Stimulated activated CD4-positive, alpha-beta T cell treated with anti-CD3 and anti-CD28 coated beads, TNF-alpha, amount 100 ng/mL, for 24 hours (primary cell): ENCODE measurements at places on chromosomes 16 and 17.

DNA sequence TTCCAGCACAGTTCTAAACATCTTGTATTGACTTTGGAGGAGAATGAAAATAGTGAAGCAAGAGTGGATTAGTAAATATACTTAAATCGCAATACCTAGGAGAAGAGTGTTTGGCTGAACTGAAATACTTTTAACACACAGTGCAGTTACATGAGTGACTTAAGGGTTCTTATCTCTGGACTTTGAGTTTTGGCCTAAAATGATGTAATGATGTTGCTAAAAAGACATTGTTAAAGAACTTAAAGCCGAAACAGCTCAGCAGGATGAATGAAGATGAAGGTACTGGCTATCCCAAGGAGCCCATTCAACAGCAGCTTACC lies 28.1 kb downstream of the PMP22 start:
- no peak for DNase-seq

- no peak for DNase-seq
Observed at GRCh38 chr17:34639706-34640425, 60.5 kb downstream of the TMEM132E start.

- DNase-seq, result no peak
Observed at GRCh38 chr17:10073941-10074340, 124.5 kb downstream of the GAS7 start.

DNA sequence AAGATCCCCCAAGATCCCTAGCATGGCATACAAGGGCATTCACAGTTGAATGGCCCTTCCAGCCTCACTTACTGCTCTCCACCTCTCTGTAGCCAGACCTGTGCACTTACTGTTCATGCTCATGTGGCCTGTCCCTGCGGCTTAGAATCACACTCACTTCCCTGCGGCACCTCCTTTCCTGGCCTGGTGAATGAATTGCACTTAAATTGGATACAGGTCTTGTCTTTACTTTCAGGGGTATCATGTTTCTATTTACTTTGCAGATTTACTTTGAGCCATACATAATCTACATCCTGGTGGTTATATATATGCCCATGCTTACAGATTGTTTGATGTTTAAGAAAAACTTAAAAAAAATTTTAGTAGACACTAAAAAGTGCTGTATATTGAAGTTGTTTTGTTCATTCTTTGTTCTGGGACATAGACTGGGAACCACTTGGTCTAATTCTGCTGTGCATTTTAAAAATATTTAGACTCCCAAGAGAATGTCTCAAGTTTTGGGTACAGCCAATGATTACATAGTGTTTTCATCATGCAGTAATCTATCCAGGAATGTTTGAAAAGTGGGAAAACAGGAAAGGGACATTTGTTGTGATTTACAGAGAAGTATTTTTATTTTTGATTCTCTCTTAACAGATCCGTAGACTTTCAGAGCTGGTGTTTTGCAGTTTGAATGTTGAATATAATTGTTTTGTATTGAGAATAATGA lies 63.9 kb downstream of the NUP88 start:
- DNase-seq, result no peak

GRCh38 chr17:3888343-3889171 lies 4.3 kb downstream of the CAMKK1 start:
- DNase-seq, result no peak

DNA sequence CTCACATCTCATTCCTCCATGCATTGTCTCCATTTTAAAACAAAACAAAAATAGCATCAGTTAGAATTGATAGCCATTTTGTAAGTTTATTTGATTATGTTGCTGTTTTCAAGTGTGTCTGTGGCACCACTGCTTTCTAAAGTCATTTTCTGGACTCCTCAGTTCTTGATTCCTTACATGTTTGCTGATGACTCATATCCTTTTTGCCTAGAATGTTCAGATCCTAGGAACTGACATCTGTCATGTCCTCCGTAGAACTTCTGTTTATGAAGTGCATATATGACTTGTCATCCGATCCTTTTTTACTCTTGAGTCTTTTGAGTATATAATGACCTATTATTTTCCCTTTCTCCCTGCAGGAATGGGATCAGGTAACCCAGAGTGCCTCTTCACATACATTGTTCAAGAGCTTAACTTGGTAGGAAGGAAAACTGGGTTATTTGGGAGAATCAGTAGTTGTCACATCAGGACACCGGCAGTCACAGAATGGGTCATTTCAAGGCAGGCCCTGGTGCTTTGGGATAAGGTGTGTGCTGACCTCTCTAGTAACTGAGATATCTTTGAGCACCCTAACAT lies 69.2 kb downstream of the MAP2K4 start:
- DNase-seq, result no peak

- DNase-seq, result no peak
Observed at GRCh38 chr17:83154311-83155127, 75.1 kb downstream of the METRNL start.

DNA sequence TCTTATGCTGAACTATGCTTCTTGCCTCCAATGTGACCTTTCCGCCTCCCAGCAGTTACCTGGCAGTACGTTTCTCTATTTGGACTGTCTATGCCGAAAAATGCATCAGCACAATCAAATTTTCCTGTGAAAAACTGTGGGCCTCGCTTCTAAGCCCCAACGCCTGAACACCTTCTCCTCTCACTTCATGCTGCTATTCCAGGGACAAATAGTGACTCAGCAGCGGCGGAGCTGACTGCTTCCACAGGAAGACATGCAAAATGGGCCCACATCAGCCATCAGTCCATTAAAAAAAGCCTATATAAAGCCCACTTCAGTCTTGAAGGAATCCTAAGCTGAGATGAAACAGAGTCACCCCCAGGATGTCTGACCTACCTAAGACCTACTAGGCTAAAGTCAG lies 10.5 kb upstream of the PIP4K2B start:
- DNase-seq, result no peak

DNA sequence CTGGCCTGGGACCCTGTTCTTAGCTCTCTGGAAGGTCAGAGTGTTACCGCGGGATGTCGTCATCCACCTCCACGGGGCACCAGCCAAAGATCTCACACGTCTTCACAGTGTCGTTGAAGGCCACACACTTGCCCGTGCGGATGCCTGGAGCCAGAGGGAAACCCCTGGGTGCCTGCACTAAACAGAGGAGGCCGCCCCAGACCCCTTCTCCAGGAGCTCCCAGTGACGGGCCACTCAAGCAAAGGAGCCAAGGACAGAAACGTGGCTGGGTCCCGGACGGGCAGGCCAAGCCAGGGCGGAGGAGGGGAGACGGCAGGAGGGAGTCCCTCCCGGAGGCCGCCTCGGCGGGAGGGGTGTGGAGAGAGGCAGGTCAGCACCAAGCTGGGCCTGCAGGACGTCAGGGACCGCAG lies 11.0 kb upstream of the CAMKK1 start:
- no peak for DNase-seq

- no peak for DNase-seq
Observed at GRCh38 chr16:15972046-15972868, 22.8 kb downstream of the ABCC1 start.

GRCh38 chr17:13355054-13355453 lies 246.7 kb downstream of the HS3ST3A1 start:
- no peak for DNase-seq

GRCh38 chr16:5706211-5706610 lies 608.6 kb upstream of the EEF2KMT start:
- no peak for DNase-seq

DNA sequence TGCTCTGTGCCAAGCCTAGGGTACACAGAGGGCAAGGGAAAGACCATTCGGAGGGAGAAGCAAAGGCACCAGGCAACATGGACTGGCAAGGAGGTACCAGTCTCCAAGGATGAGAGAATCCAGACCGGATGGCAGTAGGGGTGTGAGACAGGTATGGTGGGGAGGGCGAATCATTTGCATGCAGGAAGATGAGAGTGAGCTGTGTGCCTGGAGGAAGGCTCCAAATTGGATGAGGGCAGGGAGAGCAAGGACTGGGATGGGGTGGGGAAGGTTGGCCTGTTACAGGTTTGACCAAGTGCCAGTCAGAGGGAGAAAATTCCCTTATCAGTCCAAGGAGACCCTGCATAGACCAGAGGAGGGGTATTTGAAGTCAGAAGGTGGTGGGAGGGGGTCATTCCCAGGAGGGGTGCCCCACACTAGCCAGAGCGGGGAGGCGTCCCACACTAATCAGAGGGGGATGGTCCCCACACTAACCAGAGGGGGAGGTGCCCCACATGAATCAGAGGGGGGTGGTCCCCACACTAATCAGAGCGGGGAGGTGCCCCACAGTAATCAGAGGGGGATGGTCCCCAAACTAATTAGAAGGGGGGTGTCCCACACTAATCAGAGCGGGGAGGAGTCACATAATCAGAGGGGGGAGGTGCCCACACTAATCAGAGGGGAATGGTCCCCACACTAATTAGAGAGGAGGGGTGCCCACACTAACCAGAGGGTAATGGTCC lies 737 bp downstream of the CANT1 start:
- DNase-seq, result no peak

GRCh38 chr17:64064331-64064730 lies 43.9 kb upstream of the ICAM2 start:
- no peak for DNase-seq

GRCh38 chr17:11944587-11944986 lies 52.7 kb downstream of the ZNF18 start:
- DNase-seq, result no peak

DNA sequence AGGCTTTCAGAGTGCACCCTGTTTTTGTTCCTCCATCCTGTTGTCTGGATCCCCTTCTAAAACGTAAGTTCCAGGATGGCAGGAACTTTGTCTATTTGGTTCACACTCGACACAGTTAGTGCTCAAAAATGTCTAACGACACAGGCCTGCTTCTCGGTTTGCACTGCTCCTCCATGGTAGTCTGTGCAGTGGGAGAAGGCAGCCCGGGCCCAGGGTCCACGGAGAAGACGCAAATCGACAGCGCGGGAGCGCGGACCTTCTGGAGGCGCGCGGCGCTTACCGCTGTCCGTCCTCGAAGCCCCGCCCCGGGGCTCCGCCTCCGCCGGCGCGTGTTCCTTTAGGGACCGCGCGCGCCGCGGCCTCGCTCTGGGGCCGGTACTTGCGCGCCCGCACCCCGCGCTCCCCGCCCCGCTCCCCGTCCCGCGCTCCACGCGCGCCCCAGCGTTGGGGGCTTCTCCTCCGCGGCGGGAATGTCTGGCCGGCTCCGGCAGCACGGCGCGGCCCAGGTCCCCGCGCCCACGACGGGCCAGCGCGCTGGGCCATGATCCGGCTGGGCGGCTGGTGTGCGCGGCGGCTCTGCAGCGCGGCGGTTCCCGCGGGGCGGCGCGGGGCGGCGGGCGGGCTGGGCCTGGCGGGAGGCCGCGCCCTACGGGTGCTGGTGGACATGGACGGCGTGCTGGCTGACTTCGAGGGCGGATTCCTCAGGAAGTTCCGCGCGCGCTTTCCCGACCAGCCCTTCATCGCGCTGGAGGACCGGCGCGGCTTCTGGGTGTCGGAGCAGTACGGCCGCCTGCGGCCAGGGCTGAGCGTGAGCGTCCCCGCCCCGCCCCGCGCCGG lies at the start of gene NT5M:
TSS of gene NT5M (plus strand) at position 364 of the 837 bp plus-strand sequence. CDS start at position 542, 178 bp downstream.
- peak; percentile 76 for DNase-seq

DNA sequence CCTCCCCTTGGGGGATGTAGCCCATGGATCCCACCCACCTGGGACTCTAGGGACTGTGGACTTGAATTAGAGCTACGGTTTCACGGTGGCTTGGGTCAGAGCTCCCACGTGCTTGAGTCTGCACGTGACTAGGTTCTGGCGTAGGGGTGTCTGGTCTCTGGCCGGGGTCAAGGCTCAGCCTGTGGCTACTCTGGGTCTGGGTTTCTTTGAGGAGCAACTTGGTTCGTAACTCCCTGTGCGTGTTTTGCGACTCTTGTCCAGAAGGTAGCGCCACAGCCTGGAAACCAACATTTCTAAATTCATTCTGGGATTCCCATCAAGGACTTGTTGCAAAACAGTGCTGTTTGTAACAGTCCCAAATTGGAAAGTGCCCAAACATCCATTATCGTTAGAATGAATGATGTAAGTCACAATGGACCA lies 470 bp upstream of the GGT6 start:
- DNase-seq, result no peak

DNA sequence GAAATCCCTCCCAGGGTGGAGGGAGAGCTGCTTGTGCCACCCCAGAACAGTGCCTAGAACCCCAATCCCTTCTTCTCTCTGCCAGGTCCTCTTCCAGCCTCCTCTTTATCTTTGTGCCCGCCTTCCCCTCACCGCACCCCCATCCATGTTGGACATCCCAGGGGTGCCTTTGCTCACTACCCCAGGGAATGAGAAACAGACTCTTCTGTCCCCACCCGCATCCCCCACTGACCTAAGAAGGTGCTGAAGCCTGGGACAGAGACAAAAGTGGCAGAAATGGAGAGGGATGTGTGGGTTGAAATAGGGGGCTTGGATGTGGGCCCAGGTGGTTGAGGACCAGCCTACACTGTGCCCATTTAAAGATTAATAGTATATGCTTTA lies 17.0 kb downstream of the ALOX15B start:
- DNase-seq, result no peak

DNA sequence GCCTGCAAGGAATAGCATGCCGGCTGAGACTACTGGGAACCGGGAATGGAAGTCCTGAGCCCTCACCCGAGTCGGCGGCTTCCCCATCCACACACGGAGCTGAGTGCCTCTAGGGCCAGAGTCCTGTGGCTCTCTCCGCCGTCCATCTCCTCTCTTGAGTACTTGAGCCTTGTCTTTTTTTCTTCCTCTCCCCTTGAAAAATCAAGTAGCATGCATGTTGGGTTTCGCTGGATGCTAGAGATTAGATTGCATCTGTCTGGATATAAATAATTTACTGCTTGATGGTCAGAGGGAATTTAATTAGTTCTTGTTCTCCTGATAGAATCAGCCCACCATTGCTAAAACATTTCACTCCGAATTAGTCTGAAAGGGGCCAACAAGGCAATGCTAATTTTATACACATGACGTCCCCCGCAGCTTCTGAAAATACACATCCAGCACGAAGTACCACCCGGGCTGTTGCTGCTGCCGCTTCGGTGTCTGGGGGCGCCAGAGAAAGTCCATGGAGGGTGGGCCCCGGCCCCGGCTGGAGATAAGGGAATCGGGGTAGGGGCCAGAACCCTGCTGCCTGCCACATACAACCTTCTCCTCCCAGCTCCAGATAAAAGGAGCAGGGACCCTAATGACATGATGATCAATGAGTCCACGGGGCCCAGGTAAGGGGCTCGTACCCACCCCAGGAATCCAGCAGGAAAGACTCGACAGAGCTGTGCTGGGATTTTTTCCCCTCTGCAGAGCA lies 48.5 kb downstream of the RBFOX3 start:
- DNase-seq, result no peak

DNA sequence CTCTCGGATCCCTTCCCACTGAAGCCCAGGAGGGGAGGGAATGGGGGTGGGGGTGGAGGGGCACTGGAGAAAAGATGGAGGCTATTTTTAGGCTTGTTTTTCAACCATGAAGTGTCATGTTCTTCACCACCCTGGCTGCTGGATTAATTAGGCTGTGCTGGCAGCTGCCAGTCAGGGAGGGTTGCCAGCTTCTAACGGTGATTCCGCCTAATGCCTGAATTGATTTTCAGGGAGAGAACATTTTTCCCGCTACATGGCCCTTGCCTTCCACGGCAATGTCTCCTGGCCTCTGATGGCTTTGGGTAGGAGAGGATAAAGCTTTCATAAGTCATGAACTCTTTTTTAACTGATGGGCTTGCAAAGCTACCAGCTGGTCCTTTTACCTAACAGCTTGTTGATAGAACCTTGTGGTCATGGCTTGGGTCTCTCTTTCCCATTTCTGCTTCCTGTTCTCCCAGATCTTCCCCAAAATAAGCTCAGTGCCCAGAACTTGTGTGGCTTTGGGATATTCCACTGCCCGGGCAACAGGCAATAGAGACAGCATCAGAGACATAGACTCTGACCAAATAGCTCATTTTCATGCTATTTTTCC lies 167.4 kb downstream of the PITPNC1 start:
- no peak for DNase-seq

GRCh38 chr16:49129935-49130334 lies 151.7 kb downstream of the CBLN1 start:
- no peak for DNase-seq

- DNase-seq, result no peak
Observed at GRCh38 chr16:3606441-3606840, 5.0 kb downstream of the SLX4 start.
